NCI-H2227 treated with DMSO at 0.1 percent for 48 hours (cell line): ENCODE measurements at places on chromosomes 13 and 19.

DNA sequence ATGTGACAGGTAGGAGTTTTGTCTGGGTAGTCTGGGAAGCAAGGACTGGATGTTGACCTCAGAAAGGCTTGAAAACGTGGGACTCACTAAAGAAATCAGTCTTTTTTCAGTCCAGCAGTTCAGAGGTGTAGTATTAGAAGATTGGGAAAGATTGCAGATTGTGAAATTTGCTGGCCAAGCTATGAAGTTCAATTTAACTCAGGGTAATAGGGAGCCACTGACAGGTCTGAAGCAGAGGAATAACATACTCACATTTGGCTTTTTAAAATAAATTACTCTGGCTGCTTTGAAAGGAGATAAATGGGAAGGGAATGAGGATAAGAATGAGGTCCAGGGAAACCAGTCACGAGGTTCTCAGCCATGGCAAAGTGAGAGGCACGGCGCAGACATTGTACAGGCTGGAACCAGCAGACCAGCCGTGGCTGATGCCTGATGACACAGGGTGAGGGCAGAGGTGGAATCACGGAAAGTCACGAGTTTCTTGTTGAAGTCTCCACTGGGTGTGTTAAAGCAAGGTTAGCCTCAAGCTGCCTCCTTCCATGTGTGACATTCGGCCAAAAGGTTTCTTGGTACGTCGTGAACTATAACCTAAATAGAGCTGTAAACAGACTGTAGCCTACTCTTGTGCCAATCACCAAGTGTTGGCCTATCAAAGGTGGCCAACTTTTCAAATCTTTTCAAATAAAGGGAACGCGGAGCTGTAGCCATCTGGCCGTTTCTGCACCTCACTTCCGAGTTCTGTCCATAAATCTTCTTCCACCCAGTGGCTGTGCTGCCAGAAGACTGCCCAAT lies 377.6 kb downstream of the IRS2 start:
- no peak for DNase-seq

GRCh38 chr13:50463719-50464118 lies 379.8 kb downstream of the DLEU7 start:
- no peak for DNase-seq

DNA sequence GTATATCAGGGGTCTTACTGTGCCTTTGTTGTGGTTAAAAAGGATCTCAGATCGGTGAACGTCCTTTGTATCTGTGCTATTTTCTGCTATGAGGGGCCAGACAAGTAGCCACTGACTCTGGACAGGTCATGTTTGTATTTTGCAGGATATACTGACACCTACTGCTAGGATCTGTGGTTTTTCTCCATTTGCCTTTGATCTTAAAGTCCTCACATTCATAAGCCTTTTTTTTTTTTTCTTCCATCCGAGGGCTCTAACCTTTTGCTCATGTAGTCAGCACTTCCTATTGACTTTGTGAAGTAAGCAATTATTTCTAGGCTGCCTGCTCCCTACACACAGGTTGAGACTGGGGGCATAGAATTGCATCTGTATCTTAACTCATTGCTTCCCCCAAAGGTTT lies 106.2 kb downstream of the SLITRK5 start:
- no peak for DNase-seq

DNA sequence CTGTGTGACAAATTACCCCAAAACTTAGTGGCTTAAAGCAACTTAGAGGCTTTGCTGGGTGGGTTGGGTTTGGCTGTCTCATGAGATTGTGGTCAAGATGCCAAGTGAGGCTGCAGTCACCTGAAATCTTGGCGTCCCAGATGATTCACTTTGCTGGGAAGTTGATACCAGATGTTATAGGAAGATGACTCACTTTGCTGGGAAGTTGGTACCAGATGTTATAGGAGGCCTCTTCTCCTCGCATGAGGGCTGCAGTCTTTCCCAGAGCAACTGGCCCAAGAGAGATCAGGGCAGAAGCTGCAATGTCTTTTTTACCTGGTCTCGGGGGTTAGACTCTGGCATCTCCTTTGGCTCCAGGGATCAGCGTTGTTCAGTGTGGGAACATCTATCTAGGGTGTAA lies 16.8 kb downstream of the TEX29 start:
- DNase-seq: no peak

- no peak for DNase-seq
Measured at GRCh38 chr13:48636550-48636949, 17.2 kb upstream of the CYSLTR2 start.
